ENCODE measurements at places on chromosomes 5 and 9.

- DNase-seq: no peak
Measured at GRCh38 chr5:132176521-132176945, 51.1 kb downstream of the P4HA2 start.

DNA sequence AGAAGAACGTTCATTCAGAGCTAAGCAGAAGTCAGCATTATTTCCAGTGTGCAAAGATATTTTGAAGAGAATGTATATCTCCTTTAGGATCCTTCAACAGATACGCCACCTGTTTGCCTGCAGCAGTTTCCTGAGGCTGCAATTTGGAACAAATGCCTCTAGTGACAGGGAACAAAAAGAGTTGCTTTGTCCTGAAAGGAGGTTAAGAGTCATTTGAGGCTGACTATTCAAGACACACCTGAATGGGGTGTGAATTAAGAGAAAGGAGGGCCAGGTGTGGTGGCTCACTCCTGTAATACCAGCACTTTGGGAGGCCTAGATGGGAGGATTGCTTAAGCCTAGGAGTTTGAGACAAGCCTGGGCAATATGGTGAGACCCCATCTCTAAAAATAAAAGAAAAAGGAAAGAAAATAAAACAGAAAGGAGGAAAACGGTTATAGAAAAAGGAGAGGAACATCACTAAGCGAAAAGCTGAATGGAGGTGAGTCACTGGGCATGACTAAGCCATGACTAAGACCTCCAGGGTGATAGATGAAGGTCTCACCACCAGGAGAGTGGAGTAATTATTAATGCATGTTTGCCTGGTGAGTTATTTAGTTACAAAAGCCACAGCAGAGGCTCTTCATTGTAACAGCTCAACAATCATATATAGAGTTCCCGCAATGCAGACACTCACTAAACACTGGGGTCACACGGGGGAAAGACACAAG, 255.2 kb upstream of the TNC start:
- no peak for DNase-seq

DNA sequence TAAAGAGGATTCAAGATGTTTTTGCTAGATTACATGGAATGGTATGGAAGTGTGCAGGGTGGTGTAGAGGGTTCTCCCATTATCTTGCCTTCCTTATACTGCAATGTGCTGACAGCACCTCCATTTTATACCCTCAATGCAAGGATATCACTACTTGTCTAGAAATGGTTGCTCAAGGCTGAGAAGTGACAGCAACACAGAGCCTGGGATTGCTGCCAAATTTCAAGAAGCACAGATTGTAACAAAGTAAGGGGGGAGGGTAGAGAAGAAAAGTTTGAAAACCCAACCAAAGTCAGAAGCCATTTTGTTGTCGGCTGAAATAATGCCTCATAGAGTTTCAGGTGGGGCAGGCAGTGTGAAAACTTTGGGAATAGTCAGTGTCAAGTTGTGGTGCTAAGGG, 29.8 kb downstream of the PCDHAC2 start:
- DNase-seq: no peak

DNA sequence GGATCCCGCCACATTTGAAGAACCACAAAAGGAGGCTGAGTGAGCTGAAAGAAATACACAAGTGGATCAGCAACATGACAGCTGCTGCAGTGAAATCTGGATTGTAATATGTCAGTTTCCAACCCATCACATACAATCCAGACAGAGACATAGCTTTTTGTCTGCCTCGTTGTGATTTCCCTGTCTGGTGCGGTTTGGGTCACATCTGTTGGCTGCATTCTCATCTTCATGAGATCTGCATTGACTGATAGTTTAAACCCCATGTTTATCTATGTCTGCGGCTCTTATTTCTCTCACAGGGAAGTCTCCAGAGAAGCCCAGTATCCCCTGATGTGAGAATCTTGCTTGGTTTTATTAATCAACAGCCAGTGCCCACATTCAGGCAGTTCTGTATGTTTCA, 403.1 kb upstream of the ZNF608 start:
- DNase-seq: no peak

DNA sequence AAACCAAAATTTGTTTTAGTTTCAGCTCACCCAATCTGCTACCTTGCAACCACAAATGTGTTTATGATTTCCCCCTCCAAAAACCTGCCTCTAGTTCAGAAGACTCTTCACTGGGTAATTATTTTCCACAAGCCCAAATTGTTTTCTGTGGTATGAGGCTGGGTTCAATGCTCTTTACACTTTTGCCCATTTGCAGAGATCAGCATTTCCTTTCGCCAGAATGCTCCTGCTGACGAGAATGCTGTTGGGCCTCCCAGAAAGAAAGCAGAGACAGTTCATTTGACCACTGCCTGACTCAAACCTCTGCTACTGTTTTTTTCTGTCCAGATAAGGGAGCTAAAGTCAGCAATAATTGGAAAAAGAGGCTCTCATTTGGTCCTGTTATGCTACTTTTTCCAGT, 427.3 kb downstream of the PDE4D start:
- no peak for DNase-seq

- no peak for DNase-seq
Measured at GRCh38 chr9:137222190-137223077, at the start of gene RNF208. Gene RNF208, minus strand, starts transcription at chr9:137222240. Its CDS starts 1,028 bp downstream, at chr9:137221212.

GRCh38 chr9:16012621-16013020, 459.8 kb downstream of the CCDC171 start:
- no peak for DNase-seq

DNA sequence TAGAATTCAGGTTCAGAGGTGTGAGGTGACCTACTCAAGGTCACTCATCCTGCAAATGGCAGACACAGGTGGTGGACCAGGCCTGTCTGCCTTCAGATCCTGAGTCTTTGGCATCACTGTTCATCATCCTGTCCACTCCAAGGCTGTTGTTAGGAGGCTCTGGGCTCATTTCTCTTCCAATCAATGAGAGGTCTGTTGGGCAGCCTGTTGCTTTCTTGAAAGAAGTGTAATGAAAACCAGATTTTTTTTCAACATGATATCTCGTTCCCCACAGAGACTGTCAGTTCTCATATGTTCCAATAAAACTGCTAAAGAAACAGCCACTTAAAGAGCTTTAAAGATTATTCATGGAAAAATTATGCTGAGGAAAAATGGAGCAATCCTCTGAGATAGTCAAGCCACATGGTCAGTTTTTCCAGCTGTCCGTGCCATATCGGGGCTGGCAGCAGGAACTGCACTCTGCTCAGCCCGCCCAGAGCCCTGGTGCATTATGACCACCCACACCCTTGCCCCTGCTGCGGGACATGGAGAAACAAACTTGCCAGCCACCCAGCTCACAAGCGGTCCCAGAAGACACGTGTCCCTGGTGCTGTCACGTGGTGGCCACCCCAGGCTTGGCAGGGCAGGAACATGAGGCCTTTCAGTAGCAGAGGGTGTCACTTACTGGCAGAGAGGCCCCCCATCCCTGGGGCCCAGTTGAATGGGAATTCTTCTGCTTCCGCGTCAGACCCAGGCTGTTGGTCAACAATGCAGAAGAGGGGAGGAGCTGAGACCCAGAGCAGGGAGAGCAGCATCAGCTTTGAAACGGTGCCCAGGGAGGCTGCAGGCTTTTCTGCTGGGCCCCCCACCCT, 63.7 kb upstream of the ANGPTL2 start:
- DNase-seq: no peak

DNA sequence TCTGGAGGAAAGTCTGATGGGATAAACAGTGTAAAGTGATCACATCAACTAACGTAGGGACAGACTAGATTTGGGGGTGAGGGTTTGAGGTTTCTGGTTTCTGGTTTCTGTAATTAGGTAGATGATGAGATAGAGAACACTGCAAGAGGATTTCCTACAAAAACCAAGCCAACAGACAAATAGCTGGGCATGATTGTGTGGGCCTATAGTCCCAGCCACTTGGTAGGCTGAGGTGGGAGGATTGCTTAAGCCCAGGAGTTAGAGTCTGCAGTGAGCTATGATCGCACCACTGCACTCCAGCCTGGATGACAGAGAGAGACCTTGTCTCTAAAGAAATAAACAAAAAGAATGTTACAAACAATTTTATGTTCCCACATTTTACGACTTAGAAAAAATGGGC, 34.4 kb upstream of the RNU6ATAC start:
- DNase-seq: no peak

- DNase-seq: no peak
Measured at GRCh38 chr5:68049053-68049713, 166.4 kb upstream of the PIK3R1 start.

DNA sequence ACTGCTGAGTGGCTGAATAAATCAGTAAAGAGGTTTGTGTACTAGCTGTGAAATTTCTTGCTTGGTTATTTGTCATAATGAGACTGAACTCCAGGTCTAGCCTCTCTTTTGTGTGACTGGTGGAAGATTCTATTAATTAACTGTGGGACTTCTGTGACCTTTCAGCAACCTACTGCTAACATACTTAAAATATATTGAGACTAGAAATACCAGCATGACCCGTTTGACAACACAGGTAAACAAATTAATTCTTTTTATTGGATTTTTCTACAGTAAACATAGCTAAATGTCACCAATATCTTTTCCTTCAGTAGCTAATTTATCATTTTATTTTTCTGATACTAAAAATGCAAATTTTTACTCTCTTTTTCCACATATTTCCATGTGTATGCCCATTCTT, 390.4 kb upstream of the KCNN2 start:
- no peak for DNase-seq

- peak; percentile 41 for DNase-seq
Measured at GRCh38 chr9:125650271-125650737, 56.7 kb downstream of the MAPKAP1 start.

- no peak for DNase-seq
Measured at GRCh38 chr9:15293804-15294316, 13.2 kb downstream of the TTC39B start.

GRCh38 chr5:134758176-134758503, 439 bp upstream of the DDX46 start:
- no peak for DNase-seq

DNA sequence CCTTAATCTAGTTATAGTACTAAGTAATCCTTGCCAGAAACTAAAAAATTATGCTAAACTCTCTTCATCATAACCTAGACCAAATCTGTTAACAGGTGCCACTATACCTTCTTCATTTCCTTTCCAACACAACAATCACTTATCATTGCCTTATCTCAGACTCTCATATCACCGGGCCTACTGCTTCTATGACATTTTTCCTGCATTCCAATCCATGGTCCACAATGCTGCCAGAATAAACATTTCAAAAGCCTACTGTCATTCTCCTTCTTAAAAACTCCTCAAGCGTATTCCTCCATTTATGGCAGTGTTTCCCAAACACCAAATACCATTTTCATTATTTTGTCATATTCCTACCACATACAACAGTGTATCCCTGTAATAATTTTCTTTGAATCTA, 6.5 kb downstream of the PPP6C start:
- DNase-seq: no peak

DNA sequence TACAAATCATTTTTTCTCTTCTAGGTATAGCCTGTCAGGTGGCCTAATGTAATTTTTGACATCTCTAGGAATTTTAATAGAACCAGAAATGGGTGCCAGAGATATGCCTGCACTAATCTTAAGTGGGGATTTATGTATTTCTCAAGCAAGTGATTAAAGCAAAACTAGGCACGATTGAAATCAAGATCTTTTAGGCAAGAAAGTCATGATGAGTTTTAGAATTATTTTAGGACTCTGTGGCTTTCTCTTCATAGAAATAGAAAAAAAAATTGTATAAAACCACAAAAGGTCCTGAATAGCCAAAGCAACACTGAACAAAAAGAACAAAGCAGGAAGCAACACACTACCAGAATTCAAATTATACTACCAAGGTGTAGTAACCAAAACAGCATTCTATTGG, 952 bp upstream of the AMACR start:
- DNase-seq: no peak

GRCh38 chr5:80874162-80874561, 86.0 kb upstream of the RASGRF2 start:
- DNase-seq: no peak

DNA sequence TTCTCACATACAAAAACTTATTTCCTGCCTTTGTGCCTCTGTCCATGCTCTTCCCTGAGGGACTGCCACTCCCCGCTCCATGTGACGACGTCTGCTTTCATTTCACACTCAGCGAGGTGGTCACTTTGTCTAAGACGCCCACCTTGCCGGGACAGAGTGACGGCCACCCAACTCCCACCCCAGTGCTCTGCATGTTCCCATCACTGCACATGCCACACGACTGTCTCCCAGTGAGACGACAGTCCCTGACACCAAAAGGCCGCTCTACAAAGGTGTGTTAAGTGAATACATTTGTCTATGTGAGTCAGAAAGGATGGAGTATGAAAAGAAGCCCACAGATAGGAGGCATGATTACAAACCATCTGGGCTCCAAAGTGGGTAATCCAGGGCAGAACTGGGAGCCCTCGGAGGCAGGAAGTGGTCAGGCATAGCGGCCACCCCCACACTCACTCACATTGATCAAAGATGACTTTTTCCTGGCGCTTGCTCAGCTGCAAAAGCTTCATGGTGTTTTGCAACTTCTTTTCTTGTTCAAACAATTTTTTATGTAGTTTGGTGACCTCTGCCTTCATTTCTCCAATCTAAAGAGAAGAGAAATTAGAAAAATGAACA, 185.8 kb downstream of the CDK5RAP2 start:
- no peak for DNase-seq

- no peak for DNase-seq
Measured at GRCh38 chr5:38013107-38013506, 173.3 kb upstream of the GDNF start.

DNA sequence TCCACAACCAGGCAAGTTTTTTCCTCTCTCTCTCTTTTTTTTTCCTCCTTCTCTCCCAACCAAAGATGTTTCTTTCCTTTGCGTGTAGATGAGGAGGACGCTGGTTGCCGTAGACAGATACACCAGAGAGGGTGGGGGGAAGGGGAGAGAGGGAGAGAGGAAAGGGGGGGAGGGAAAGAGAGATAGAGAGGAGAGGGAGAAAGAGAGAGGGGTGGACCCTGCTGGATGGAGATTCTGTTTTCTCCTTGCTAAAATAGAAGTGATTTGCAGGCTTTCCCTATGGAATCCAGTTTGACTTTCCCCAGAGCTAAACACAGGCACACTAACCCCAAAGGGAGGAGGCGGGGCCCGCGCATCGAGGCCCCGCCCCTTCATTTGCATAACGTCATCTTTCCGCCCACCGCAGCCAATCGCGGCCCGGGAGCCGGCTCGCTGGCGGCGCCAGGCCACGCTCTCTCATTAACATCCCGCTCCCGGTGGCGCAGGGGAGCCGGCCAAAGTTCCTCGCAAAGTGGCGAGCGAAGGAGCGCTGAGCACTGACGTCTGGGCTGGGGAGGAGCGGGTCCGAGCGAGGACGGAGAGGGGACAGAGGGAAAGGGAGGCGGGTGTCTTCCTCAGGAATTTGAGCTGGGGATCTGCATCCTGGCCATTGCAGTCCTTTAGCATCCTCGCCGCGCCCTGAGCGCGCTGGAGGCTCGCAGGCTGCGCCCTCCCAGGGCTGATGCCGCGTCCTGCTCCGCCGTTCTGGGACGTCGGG, 487 bp upstream of the EBF1 start:
- DNase-seq: no peak

DNA sequence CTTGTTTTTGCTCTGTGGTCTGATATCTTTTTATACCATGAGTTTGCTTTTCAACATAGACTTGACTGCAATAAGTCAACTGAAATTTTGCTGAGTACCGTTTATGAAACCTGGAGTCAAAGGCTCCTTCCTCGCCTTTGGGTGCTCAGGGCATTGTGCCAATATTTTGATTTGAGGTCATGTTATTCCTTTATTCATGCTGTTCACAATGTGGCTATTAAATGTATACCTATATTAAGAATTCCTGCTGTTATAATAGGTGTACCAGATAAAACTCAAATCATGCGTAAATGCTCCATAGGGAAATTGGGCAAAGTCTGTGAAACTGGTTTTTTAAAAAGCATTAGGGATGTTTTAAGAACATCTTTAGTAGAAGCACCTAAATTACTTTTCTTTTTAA, 334.0 kb upstream of the NUDT12 start:
- DNase-seq: no peak
